ENCODE measurements at places on chromosomes 5 and 9.

DNA sequence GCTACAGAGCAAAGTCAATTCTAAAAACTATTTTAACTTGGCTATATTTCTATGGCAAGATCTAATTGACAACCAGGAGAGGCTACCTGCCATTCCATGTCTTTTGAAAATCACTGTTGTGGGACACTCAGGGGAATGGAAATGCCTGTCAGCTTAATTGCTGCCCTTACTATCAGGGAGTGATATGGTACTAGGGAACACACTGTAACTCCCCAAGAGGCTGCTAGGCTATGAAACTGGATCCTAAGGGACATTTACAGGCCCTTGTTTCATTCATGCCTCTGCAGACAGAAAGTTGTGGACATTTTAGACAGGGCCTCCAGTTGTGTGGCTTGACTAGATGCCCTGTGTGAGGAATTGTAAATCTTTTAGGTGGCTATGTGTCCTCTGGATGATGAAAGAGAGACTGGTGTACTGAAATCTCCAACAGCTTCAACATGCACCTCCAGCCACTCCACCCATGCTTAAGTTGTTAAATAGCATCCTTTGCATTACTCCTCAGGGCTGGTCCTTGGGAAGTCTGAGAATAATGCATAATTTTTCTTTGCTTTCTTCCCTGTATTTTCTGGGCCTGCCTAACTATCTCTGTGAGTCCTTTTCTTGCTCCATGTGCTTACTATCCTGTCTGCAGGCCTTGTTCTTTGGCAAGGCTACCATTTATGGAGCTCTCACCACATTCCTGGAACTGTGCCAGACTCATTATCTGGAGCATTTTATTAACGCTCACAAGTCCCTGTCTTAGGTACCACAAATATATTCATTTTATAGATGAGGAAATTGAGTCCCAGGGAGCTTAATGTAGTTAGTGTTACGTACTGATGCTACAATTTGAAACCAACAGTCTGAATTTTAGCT lies 3.2 kb downstream of the MROH2B start:
- no peak for DNase-seq

DNA sequence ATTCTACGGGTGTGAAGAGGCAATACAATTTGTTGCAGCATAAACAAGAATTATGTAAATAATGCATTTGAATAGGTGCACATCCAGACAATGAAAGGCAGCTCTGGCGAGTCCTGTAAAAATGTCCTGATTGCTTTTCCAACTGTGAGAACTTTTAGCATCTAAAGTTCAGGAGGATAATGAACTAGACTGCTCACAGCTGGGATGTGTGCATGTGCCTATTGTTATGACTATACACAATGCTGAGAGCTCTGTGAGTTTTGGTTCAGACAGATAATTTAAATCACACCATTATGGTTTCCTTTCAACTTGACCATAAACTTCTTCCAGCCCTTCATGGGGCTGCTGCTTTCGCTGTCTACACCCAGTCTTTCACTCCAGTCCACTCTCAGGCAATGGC lies 99.9 kb downstream of the PLK2 start:
- no peak for DNase-seq

DNA sequence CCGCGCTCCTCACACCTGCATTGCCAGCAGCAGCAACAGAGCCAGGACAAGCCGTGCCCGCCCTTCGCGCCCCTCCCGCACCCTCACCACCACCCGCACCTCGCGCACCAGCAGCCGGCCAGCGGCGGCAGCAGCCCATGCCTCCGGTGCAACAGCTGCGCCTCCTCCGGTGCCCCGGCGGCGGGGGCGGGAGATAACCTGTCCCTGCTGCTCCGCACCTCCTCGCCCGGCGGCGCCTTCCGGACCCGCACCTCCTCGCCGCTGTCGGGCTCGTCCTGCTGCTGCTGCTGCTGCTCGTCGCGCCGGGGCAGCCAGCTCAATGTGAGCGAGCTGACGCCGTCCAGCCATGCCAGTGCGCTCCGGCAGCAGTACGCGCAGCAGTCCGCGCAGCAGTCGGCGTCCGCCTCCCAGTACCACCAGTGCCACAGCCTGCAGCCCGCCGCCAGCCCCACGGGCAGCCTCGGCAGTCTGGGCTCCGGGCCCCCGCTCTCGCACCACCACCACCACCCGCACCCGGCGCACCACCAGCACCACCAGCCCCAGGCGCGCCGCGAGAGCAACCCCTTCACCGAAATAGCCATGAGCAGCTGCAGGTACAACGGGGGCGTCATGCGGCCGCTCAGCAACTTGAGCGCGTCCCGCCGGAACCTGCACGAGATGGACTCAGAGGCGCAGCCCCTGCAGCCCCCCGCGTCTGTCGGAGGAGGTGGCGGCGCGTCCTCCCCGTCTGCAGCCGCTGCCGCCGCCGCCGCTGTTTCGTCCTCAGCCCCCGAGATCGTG lies 517 bp downstream of the KCNN2 start:
- peak; percentile 80 for DNase-seq

GRCh38 chr5:61915646-61916045 lies 390.4 kb upstream of the KIF2A start:
- DNase-seq = no peak

- DNase-seq = no peak
Observed at GRCh38 chr9:136974817-136975535, 2.3 kb upstream of the PTGDS start.

DNA sequence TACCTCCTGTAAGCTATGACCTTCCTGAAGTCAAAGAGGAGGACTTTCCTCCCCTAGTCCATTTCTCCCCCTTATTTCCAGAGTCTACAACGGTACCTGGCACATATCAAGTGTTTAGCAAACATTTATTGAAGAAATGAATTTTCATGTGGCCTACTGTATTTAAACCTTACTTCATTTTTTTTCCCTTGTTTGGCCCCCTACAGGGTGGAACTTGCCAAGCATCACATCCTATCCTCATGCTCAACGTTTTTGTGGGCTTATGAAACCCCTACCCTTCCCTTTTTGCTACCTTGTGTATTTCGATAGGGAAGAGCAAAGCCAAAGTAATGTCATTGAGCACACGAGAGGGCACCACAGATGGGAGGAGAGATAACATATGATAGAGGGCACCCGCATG lies 1857.8 kb upstream of the WWC1 start:
- DNase-seq = no peak

DNA sequence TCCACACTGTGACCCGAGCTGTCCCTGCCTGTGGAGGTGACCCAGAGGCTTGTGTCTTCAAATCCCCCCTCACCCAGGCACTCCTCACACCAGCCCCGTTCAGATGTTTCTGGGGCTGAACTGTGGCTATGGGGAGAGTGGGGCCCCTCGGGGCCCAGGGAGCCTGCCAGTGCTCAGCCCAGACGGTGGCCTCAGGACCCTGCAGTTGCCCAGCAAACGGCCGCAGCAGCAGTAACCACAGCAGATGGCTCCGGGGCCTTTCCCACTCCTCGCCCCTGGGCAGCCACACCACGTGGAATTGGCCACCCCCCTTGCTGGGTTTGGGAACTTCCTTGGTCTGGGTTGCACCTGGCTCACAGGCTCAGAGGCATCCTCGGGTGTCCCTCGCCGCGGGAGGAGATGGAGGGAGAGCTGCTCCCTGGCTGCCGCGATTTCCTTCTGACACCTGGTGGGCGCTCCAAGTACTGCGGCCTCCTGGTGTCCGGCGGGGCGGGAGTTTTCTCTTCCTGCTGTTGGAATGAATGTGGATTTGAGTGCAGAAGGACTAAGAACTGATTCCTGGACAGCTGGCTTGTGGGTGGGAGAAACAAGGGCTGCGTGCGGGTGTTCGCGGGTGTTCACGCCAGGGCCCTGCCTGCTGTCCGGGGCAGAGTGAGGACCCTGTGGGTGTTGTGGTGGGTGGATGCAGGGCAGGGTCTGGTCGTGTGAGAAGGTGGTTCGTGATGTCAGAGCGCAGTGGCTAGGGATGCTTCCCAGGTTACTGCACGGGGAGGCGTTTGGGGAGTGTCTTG lies 97.5 kb downstream of the COL5A1 start:
- DNase-seq = peak; percentile 89

GRCh38 chr5:37966291-37966690 lies 126.5 kb upstream of the GDNF start:
- no peak for DNase-seq

GRCh38 chr5:162769019-162769418 lies 668.4 kb upstream of the CCNG1 start:
- no peak for DNase-seq

DNA sequence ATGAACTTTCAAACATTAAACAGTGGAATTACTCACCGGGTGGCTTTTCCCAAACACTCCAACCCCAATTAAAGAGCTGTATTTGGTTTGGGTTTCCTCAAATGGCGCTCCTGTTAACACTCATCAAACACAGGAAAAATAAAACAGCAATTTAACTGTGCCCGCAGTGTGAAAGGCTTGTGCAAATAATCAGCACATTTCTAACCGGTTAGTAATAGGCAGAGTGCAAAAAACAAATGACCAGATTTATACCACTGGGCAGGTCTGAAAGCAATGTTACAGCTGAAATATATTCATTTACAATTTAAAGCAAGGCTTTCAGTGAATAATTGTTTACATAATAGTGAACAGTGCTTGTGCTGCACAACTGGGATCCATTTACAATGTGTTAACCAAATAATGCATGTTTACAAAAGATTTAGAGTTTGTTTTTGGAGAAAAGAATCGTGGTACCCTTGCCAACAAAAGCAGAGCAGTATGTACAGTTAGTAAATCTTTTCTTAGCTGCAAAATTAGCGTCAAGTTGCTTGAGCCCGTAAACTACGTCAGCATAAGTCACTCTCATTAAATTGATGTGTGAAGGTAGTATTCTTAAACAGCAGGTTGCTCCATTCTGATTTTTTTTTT lies 662.9 kb upstream of the ZNF608 start:
- no peak for DNase-seq

- no peak for DNase-seq
Observed at GRCh38 chr5:153456993-153457392, 33.5 kb upstream of the GRIA1 start.

- no peak for DNase-seq
Observed at GRCh38 chr9:77960356-77961153, 71.1 kb downstream of the GNAQ start.

DNA sequence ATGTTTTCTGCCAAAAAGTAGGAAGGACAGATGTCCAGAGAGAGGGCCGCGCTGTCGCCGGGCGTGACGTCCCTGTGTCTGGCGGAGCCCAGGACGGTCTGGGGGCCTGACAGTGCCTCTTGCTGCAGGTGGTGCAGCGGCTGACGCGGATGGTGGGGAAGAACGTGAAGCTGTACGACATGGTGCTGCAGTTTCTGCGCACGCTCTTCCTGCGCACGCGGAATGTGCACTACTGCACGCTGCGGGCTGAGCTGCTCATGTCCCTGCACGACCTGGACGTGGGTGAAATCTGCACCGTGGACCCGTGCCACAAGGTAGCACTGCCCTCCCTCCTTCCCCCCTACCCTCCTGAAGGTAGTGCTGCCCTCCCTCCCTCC lies 7.8 kb downstream of the NELFB start:
- no peak for DNase-seq

DNA sequence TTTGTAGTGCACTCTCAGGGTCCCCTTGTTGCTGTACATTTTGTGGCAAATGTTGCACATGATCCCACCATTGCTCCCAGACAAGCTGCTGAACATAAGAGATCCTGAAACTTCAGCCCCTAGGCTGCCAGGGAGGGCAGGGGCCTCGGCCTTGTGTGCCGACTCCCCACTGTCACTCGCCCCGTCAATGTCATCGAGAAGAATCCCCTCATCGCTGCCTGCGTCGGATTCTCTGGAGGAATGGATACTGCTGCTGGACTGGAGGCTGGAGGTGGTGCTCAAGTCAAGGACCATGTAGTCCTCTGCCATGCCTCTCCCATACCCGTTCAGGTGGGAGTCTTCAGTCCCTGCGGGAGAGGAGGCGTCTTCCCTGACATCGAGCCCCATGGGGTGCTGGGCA lies 451.3 kb downstream of the BNC2 start:
- no peak for DNase-seq

DNA sequence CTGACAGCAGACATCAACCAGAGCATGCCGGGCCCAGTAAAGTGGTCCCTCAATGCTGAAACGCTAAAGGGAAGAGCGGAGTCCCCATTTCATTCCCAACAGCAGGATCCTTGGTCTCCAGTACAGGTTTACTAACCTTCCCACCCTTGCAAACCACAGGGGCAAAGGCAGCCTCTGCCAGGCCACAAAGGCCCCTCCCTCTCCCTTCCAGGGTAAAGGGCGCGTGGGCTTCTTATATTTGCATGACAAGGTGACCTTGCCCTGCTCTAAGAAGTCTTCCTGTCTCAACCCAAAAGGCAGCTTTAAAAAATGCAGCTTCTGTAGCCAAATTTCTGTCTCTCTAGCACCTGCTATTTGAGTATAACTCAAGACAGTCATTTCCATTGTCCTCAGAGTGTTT lies 131.5 kb upstream of the PTCH1 start:
- DNase-seq = no peak

GRCh38 chr9:105026451-105026850 lies 98.5 kb upstream of the ABCA1 start:
- no peak for DNase-seq

GRCh38 chr5:172855597-172856292 lies 21.7 kb downstream of the ERGIC1 start:
- DNase-seq = no peak

GRCh38 chr5:115579747-115580173 lies 22.5 kb downstream of the TICAM2 start:
- DNase-seq = no peak

DNA sequence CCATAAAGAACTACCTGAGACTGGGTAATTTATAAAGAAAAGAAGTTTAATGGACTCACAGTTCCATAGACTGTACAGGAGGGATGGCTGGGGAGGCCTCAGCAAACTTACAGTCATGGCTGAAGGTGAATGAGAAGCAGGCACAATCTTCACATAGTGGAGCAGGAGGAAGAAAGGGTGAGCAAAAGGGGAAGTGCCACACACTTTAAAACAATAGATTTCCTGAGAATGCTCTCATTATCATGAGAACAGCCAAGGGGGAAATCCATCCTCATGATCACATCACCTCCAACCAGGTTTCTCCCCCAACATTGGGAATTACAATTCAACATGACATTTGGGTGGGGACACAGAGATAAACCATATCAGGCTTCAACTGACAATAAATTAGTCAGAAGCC lies 664.9 kb downstream of the TAF11L14 start:
- DNase-seq = no peak

DNA sequence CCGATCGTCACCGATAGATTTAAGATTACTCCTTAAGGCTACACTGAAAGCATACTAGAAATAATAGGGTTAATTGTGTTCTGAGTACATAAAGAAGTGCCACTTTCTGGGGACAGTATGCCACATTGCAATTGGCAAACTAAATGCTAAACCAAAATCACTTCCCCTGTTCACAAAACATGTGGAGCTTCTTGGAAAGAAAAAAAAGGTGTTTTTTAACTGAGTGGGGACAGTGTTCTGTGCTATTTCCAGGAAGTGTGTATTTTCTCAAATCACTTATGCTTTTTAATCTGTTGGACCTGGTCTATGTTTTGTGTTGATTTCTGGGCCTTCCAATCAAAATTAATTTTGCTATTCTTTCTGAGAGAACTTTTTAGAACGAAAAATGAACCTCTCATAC lies 149.3 kb upstream of the MPDZ start:
- DNase-seq = no peak

GRCh38 chr5:129018837-129019236 lies 53.5 kb downstream of the SLC27A6 start:
- no peak for DNase-seq

- peak; percentile 82 for DNase-seq
Observed at GRCh38 chr9:137176302-137177182, 4.7 kb upstream of the TMEM210 start.
